ENCODE measurements at places on chromosomes 5 and 9.

GRCh38 chr9:22044583-22044982, 35.5 kb upstream of the CDKN2B start:
- no peak for DNase-seq
- no peaks in the 10 kb centered on the region for H3K4me1 ChIP-seq
- H3K36me3 ChIP-seq: no peaks in the 10 kb centered on the region
- no peak overlapping the region for H3K4me3 ChIP-seq

GRCh38 chr9:132644251-132644650, 25.5 kb downstream of the DDX31 start:
- no peaks in the 10 kb centered on the region for H3K4me1 ChIP-seq
- no peak for DNase-seq
- H3K4me3 ChIP-seq: no peak overlapping the region
- H3K27me3 ChIP-seq: no peaks in the 10 kb centered on the region
- peaks cover 92% of the 10 kb centered on the region for H3K36me3 ChIP-seq

DNA sequence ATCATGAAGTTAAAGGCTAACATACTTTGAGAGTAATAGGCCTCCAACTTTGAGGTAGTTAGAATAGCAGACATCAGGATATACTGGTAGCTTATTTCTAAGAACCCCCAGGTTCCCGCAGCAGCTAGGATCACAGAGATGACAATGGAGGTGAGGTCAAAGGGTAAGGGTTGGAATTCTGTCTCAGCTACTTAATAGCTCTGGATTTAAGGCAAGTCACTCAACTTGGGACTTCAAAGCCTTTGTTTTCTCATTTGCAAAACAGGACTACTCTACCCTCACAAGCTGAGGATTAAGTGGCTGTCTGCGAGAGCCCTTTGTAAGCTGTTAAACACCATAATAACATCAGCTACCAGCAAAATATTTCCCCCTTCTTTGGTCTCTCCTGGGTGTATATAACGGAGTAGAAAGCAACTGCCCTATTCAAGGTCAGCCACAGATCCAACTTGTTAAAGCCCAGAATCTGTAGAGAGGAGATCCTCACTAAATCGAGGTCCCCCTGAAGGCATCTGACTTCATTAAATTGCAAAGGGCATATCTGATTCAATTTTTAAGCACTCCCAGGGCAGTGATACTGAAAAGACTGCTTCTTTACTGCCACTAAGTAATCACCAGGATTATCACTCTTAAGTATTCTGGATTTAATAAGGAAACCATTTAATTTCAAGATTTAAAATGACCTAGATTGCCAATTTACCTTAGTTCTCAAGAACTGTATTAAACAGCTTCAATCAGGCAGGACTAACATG, 104.7 kb downstream of the DCP2 start:
- no peak overlapping the region for H3K27ac ChIP-seq
- H3K4me1 ChIP-seq: no peaks in the 10 kb centered on the region
- no peak overlapping the region for H3K4me3 ChIP-seq
- no peaks in the 10 kb centered on the region for H3K36me3 ChIP-seq
- no peak for DNase-seq
- H3K27me3 ChIP-seq: no peaks in the 10 kb centered on the region

GRCh38 chr5:135831439-135831838, 3.0 kb upstream of the SLC25A48 start:
- DNase-seq: no peak
- no peak overlapping the region for H3K4me3 ChIP-seq
- H3K4me1 ChIP-seq: peaks cover 3% of the 10 kb centered on the region
- H3K27ac ChIP-seq: no peak overlapping the region

DNA sequence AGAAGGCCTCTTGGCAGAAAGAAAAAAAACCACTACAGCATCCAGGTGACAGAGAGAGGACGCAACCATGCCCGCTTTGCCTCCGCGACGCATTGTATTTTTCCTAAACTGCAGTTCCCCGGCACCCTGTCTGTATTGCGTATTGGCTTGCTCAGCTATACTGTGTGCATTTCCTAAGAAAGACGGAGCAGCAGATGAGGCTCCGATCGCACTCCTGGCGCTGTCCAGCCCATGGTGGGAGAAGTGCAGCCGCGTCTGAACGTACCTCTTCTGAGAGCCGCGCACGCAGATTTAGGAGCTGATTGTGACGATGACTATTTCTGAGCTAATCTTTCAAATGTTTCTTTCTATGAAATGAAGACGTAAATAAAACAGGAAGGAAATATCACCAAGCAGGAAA, 366.5 kb downstream of the IRX1 start:
- no peak overlapping the region for H3K27ac ChIP-seq
- no peak overlapping the region for H3K4me3 ChIP-seq
- no peak for DNase-seq
- H3K27me3 ChIP-seq: no peaks in the 10 kb centered on the region
- H3K4me1 ChIP-seq: no peaks in the 10 kb centered on the region
- H3K36me3 ChIP-seq: no peaks in the 10 kb centered on the region

- no peaks in the 10 kb centered on the region for H3K36me3 ChIP-seq
- no peak overlapping the region for H3K4me3 ChIP-seq
- peak overlapping the region; percentile 52 for H3K27ac ChIP-seq
- H3K4me1 ChIP-seq: no peaks in the 10 kb centered on the region
These were observed 25.8 kb downstream of the RFX3 start for GRCh38 chr9:3500044-3500443.

- DNase-seq: no peak
- H3K27ac ChIP-seq: no peak overlapping the region
- H3K36me3 ChIP-seq: no peaks in the 10 kb centered on the region
- H3K4me1 ChIP-seq: peaks cover 11% of the 10 kb centered on the region
- H3K27me3 ChIP-seq: no peaks in the 10 kb centered on the region
These were observed 52.9 kb upstream of the PTGER4 start for GRCh38 chr5:40626801-40627200.

- no peak overlapping the region for H3K27ac ChIP-seq
- H3K36me3 ChIP-seq: no peaks in the 10 kb centered on the region
- H3K4me1 ChIP-seq: no peaks in the 10 kb centered on the region
- no peaks in the 10 kb centered on the region for H3K27me3 ChIP-seq
These were observed 63.9 kb downstream of the MEGF9 start for GRCh38 chr9:120650352-120650751.

DNA sequence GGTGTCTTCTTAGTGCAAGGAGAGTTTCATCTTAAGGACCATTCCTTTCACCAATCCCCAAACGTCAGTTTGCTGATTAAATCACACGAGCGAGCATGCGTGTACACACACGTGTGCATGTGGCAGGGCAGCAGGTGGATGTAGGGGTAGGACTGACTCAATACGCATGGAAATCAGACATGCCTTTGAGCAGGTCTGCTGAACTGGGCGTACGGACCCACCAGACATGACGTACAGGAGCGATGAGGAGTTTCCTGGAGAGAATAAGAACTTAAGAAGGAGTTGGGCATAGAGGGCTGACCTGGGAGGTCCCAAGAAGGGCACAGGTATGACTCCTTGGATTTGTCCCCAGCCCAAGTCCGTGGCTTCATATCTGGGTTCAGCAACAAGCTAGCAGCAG, 170.0 kb downstream of the FGF18 start:
- DNase-seq: no peak
- no peaks in the 10 kb centered on the region for H3K36me3 ChIP-seq
- H3K4me1 ChIP-seq: no peaks in the 10 kb centered on the region

DNA sequence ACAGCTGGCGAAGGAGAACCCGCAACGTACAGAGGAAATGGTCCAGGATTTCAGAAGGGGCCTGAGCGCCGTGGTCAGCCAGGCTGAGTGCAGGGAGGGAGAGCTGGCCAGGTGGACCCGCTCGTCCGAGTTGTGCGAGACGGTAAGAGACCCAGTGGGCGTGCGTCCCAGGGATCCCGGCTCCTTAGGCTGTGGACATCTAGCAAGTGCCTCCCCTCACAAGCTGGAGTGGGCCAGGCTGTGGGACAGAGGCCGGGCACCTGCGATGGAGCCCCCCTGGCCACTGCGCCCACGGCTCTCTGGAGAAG, 29.5 kb upstream of the LRRC14B start:
- H3K36me3 ChIP-seq: no peaks in the 10 kb centered on the region
- no peak overlapping the region for H3K27ac ChIP-seq
- H3K4me3 ChIP-seq: no peak overlapping the region
- H3K4me1 ChIP-seq: no peaks in the 10 kb centered on the region
- H3K27me3 ChIP-seq: no peaks in the 10 kb centered on the region

DNA sequence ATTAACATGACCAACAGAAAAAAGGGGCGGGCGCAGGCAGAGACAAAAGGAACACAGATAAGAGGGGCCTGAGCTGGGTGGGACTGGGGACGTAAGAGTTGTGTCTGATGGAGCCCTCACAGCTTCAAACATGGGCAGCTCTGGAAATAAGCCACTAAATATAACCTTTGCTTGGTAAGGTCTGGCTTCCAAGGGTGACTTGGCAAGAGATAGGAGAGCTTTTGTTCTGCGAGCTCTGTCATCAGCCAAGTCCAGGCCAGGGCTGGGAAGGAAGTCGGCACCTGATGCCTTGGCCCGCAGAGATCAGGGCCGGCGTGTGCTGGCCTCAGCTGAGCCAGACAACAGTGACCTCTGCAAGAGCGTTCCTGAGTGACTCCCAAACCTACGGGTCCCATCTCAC, 11.8 kb downstream of the TRUB2 start:
- no peaks in the 10 kb centered on the region for H3K27me3 ChIP-seq
- no peak for DNase-seq
- H3K4me3 ChIP-seq: no peak overlapping the region
- H3K27ac ChIP-seq: no peak overlapping the region
- H3K36me3 ChIP-seq: no peaks in the 10 kb centered on the region
